NCI-H1930 (cell line): ENCODE measurements at places on chromosomes 11 and 22.

- DNase-seq, result no peak
These were observed 2.4 kb upstream of the ARHGEF12 start for GRCh38 chr11:120333801-120334200.

DNA sequence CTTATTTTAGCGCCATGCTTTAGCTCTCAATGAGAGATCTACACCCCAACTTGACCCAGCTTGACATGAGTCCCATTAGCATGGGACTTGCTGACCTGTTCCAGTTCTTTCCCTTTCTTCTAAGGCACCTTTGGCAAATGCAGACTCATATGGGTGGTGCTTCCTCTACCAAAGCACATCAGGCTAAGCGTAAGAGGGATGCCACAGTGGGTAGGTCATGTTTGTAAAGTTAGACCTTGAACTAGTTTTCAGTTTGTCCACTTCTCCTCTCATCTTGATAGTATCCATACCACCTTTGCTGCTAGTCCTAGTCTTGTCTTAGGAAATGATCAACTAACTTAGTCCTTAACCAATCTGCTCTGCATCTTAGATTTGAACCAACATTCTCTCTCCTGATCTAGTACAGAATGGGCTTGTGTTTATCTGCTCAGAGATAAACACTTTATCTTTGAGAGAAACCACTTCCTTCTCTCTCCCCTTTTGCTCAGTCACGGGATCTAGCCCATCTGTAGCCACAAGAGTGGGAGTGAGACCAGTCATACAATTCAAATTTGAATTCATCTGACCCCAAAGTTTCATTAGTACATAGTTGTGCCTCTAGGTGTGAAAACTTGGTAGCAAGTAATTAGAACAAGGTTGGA, 72.1 kb upstream of the CD44 start:
- DNase-seq, result no peak

DNA sequence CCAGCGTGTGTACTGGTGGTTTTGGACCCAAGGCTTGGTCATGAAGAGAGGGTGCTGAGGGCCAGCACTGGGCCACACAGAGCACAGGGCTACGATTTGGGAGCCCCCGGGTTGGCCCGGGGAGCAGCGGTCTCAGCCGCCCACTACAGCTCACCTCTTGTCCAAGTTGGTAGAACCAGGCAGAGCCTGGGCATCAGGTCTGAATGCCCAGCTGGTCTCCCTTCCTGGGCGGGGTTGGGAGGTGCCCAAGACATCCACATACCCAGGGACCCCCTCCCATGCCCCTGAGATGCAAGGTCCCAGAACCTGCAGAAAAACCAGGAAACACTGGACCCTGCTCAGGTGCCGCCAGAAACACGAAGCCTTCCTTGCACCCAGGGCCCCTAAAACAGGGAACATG, 18.0 kb downstream of the CELSR1 start:
- DNase-seq, result no peak

DNA sequence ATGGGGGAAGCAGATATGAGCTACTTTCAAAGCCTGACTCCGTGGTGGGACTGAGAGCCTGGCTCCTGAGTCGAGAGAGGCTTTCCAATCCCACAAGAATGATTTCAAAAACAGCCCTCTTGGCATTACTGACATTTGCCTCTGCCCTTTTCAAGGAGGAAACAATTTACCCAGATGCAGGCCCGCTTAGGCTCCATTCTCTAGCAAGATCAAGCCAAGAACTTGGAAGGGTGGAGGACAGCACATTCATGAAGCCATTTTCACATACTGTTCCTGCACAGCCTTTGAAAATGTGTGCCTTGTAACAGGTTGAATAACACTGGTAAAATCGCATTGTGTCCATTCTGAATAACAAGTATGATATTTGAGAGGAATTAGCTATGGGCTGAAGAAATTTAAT, 58.2 kb upstream of the EED start:
- DNase-seq, result no peak

DNA sequence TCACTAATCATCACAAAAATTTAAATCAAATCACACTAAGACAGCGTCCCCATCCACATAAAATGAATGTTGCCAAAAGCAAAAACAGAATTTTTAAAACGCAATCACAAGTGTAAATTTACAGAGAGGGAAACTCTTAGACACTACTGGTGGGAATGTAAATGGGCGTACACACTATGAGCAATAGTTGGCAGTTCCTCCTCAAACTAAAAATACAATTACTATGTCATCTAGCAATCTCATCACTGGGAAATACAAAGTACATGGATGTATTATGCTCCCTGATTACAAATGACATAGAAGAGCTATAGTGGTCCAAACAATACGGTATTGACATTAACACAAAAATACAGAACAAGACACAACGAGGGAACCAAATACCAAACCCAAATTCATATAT, 8.7 kb upstream of the RGL4 start:
- no peak for DNase-seq

DNA sequence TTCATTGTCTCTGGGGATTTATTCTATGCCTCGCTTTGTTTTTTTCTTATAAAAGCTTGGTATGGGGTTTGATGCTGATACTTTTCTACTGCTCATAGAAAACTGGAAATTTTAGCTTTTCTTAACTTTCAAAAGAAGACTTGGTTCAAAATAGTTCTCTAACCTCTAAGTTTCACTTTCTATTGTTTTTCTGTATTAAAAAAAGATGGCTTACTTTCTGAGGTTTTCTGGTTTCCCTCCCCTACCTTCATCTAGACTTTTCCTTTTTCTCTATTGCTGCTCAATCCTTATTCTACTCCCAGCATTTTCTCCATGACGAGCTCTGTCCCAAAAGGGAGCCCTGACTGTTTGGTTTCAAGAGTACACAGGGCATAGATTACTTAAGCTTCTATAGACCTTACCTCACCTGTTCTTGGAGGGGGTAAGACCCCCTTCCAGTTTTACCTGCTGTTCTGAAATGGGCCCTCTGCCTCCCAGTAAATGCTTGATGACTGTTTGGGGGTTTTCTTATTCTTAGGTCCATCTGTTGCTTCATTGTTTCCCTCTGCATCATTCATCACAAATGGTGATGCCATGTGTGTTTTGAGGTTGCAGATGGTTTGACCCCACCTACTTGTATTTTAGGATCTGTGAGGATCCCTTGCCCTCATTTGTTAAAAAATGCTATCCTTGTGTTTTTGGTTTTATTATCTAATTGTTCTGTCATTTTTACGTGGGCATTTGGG, 29.5 kb downstream of the DNHD1 start:
- DNase-seq, result no peak

DNA sequence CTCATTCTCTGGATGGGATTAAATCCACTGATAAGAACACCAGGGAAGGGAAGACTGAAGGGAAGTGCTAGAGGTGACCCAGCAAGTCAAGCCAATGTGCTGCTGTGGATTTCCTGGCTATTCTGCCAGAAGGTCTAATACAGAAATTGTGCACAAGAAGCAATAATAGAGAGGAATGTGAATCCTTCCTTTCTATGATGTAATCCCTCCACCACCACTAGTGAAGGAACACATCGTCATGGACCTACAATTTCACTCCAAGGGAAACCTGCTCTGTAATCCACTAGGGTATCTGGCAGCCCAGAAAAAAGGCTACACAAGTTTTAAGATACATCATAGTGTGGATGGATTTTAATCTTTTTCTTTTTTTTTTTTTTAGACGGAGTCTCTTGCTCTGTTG, 17.4 kb downstream of the LARGE2 start:
- DNase-seq, result no peak
